Testis (tissue), 5 donors: ENCODE measurements at places on chromosomes 13 and 19. TPM values are rescaled to one million over a fixed set of nuclear protein-coding genes. Genes with fewer than 3 reads are reported as not detected.

DNA sequence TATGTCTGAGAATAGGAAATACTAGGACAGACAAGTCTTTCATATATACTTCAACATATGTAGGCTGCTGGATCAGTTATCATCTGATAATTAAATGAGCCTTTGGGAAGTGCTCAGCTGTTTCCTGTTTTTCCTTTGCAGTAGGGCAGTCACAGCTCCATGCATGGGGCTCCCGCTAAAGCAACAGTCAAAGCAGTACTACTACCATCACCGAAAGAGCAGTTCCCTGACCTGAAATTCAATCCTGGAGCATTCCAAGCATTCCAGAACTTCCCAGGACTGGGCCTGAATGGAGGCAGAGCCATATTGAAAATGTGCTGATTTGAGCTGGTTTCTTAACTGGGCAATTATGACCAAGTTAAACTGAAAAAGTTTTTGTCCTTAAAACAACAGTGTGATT lies 20.5 kb downstream of the MICU2 start:
- DNase-seq = no peak
- no peak overlapping the region for H3K4me3 ChIP-seq
- no peak overlapping the region for H3K27ac ChIP-seq
- H3K27me3 ChIP-seq = no peaks in the 10 kb centered on the region
- H3K4me1 ChIP-seq = no peaks in the 10 kb centered on the region

DNA sequence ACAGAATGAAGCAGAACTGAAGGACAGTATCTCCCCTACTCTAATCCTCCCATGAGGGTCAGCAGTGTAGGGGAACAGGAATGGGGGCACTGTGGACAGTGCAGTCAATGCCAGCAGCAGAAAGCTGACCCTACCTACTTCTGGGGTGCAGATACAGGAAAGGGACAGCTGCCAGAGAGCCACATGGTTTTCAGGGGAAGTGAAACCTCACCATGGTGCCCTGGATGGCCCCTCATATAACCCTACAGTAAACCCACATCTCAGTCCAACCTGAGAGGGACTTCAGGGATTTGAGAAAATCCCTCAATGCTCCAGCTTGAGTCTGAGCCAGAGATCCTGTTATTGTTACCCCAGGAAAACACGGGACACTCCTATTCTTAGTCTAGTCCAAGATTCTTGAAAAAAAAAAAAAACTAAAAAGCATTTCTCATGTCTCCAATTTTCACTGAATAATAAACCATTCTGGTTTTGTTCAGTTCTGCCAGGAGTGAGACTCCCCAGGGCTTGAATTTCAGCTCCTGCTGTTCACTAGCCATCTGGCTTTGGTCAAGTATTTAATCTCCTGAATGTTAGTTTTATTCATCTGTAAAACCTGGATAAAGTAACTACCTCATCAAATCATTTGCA lies 511.6 kb upstream of the ARGLU1 start:
- no peaks in the 10 kb centered on the region for H3K4me1 ChIP-seq
- no peak overlapping the region for H3K4me3 ChIP-seq
- no peaks in the 10 kb centered on the region for H3K36me3 ChIP-seq
- no peak overlapping the region for H3K27ac ChIP-seq
- H3K27me3 ChIP-seq = no peaks in the 10 kb centered on the region

DNA sequence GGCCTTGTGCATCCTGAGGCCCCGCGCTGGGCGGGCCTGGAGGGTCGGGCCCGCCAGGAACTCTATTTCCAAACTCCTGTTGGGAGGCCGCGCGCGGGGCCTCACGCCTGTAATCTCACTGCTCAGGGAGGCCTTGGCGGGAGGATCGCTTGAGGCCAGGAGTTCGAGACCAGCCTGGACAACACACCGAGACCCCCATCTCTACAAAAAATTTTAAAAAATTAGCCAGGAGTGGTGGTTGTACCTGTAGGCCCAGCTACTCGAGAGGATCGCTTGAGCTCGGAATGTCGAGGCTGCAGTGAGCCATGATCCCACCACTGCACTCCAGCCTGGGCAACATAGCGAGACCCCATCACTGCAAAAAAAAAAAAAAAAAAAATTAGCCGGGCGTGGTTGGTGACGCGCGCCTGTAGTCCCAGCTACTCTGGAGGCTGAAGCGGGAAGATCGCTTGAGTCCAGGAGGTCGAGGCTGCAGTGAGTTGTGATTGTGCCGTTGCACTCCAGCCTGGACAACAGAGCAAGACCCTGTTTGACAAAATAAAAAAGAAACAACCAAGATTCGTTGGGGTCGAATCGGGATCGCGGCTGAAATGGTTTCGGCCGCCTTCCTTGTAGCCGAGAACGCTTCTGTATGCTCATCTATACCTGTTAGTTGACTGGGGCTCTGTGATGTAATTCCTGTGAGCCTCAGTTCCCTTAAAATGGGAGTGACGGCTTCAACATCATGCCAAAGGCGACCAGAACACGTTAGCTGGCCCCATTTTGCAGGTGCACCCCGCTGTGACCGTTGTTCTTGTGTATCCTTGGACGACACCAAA lies 636 bp downstream of the SF3A2 start:
- peaks cover 50% of the 10 kb centered on the region for H3K4me1 ChIP-seq
- H3K36me3 ChIP-seq = no peaks in the 10 kb centered on the region
- no peaks in the 10 kb centered on the region for H3K27me3 ChIP-seq
- H3K27ac ChIP-seq = peak overlapping the region; percentile 100

- H3K4me3 ChIP-seq = peak overlapping the region; percentile 54
- H3K36me3 ChIP-seq = no peaks in the 10 kb centered on the region
- no peak overlapping the region for H3K27ac ChIP-seq
- no peaks in the 10 kb centered on the region for H3K27me3 ChIP-seq
- no peak for DNase-seq
- H3K4me1 ChIP-seq = peaks cover 17% of the 10 kb centered on the region
Measured at GRCh38 chr19:58400316-58400915, 5.0 kb downstream of the RNF225 start.

- H3K4me1 ChIP-seq = no peaks in the 10 kb centered on the region
- no peak overlapping the region for H3K27ac ChIP-seq
- DNase-seq = peak; percentile 36
- no peaks in the 10 kb centered on the region for H3K27me3 ChIP-seq
- no peak overlapping the region for H3K4me3 ChIP-seq
Measured at GRCh38 chr13:83780227-83780626, 102.0 kb downstream of the SLITRK1 start.

- peaks cover 3% of the 10 kb centered on the region for H3K4me1 ChIP-seq
- no peaks in the 10 kb centered on the region for H3K27me3 ChIP-seq
- no peak for DNase-seq
- no peaks in the 10 kb centered on the region for H3K36me3 ChIP-seq
- H3K4me3 ChIP-seq = no peak overlapping the region
- peak overlapping the region; percentile 73 for H3K27ac ChIP-seq
Measured at GRCh38 chr19:10095622-10095947, 6.9 kb downstream of the ANGPTL6 start.

- H3K4me1 ChIP-seq = peaks cover 39% of the 10 kb centered on the region
- DNase-seq = no peak
- no peaks in the 10 kb centered on the region for H3K36me3 ChIP-seq
- H3K4me3 ChIP-seq = no peak overlapping the region
Measured at GRCh38 chr13:46575818-46576221, 22.9 kb downstream of the LRCH1 start.

ATXN8OS gene
- not detected for total RNA-seq

KL gene
- 0.81 TPM for total RNA-seq

DNA sequence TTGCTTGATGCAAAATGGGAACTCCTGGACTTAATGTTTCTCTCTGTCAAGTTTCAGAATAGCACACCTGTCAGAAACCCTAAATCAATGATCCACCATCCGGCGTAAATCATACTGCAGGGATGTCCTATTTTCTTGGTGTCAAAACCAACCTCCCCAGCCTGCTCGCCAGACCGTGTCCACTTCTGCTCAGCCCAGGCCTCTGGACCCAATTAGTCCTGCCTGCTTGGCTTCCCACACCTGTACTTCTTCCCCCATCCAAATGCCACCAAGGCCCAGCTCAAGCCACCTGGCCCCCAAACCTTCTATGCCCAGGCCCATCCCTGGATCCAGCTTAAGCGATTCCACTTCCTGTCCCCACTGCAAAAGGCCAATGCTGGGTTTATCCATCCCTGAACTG lies 25.1 kb upstream of the PEPD start:
- no peaks in the 10 kb centered on the region for H3K27me3 ChIP-seq
- DNase-seq = no peak
- no peak overlapping the region for H3K4me3 ChIP-seq
- no peak overlapping the region for H3K27ac ChIP-seq
- no peaks in the 10 kb centered on the region for H3K4me1 ChIP-seq

DNA sequence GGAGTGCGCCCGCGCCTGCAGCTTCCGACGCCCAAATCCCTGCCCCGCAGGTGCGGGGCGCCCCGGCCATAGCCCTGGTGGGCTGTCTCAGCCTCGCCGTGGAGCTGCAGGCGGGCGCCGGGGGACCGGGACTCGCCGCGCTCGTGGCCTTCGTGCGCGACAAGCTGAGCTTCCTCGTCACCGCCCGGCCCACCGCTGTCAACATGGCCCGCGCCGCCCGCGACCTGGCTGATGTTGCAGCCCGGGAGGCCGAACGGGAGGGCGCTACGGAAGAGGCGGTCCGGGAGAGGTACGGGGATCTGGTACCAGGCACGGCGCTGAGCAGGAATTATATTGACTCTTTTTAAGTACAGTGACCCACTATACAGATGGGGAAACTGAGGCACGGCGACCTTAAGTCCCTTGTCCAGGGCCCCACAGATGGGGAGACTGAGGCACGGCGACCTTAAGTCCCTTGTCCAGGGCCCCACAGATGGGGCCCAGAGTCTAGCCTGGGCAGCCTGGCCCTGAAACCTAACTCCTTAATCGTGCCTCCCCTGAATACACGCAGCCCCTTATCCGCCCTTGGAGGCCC lies 586 bp downstream of the MRI1 start:
- no peaks in the 10 kb centered on the region for H3K27me3 ChIP-seq
- H3K36me3 ChIP-seq = no peaks in the 10 kb centered on the region
- no peak for DNase-seq

DNA sequence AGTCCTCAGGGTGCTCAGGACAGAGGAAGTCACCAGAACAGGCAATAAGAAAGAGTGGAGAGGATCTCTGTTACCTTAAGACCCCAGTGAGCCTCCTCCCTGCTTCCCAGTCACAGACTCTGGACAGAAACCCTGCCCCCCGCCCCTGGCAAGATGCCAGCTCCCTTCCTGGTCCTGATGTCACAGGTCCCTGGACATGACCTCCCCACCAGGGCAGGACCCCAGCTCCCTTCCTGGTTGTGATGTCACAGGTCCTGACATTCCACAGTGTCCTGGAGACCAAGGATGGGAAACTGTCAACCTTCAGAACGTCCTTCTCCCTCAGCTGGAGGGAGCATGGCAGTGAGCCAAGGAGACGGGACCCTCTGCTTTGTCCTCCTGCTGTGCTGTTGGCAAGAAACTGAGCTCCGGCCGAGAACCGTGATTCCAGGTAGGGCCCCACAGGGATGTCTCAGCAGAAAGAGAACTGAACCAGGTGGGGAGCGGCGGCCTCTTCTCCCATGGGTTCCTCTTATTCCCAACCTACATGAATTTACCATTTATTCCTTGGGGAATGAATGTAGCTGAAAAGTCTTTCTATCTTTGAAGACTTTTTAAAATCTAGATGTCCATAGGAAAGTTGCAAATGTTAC lies at the start of gene SPACA7:
Gene SPACA7 (plus strand): TSS at position 306 of the 632 bp plus-strand sequence. CDS start 31 bp downstream, at position 337.
- H3K27ac ChIP-seq = no peak within 1 kb of the TSS
- no peak for DNase-seq

FFAR2 gene
- total RNA-seq = not detected

ZNF730 gene
- 3.5 TPM for total RNA-seq

DNA sequence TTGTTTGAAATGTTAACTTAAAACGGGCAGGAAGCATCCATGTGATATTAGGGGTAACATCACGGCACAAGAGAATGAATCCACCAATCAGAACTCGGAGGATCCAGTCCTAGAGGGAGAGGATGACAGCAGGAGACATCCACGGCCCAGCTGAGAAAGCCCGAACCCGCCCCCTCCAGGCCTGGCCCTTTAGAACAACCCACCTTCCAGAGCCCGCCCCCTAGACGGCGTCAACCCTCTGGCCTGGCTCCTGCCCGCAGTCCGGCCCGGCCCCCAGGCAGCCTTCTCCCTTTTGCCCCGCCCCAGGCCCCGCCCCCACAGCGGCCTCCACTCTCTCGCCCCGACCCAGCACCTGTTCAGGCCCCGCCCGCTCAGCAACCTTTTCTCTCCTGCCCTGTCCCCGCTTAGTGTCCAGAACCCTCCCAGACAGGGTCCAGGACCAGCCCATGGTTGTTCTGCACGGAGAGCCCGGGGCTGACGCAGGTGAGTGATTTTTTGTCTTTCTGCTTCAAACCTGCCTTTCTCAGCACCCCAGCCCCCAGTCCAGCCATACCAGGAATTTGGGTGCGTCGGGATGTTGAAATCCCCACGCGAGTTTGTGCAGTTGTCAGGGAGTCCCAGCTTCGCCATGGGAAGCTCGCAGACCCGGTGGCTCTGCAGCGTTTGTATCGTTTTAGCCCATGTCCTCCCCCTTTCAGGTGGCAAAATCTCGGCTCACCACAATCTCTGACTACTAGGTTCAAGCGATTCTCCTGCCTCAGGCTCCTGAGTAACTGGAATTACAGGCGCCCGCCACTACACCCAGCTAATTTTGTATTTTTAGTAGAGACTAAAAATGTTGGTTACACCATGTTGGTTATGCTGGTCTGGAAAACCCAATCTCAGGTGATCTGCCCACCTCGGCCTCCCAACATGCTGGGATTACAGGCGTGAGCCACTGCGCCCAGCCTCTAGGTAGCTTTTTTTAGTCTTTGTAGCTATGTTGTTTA lies 16.1 kb downstream of the ZNF816 start:
- no peak overlapping the region for H3K4me3 ChIP-seq
- no peaks in the 10 kb centered on the region for H3K36me3 ChIP-seq
- H3K4me1 ChIP-seq = no peaks in the 10 kb centered on the region
- no peaks in the 10 kb centered on the region for H3K27me3 ChIP-seq
- DNase-seq = peak; percentile 54

DNA sequence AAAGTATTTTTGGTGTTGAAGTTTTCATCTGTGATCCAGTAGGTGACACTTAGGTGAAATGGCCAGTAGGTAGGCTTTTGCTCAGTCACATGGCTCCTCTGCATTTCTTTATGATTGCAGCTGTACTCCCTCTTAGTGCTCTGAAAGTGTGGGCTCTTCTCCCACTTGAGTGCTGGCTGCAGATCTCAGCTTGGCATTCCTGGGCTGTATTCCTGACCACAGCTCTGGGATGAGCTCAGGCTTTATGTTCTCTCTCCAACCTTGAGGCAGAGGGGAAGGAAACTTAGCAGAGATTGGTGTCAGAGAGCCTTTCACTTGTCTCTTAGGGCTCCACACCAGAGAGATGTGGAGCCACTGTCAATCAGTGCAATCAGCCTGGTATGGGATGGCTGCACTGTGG lies 254.3 kb downstream of the NDFIP2 start:
- H3K4me3 ChIP-seq = no peak overlapping the region
- H3K27me3 ChIP-seq = no peaks in the 10 kb centered on the region
- no peak for DNase-seq
- H3K27ac ChIP-seq = no peak overlapping the region
- no peaks in the 10 kb centered on the region for H3K4me1 ChIP-seq

- H3K4me3 ChIP-seq = no peak overlapping the region
- H3K4me1 ChIP-seq = no peaks in the 10 kb centered on the region
- H3K27me3 ChIP-seq = no peaks in the 10 kb centered on the region
- no peak overlapping the region for H3K27ac ChIP-seq
Measured at GRCh38 chr19:19115954-19116353, 22.3 kb downstream of the TMEM161A start.

OR7D2 gene
- 0.62 TPM for total RNA-seq

SH2D3A gene
- total RNA-seq = 7.4 TPM
